Bronchial epithelial cell (primary cell): ENCODE measurements at places on chromosomes 13 and 19. TPM values are rescaled to one million over a fixed set of nuclear protein-coding genes. Genes with fewer than 3 reads are reported as not detected.

Gene GPR18
- total RNA-seq: not detected in 2 replicates

Gene SGTA
- 19.7 and 26.5 TPM in 2 replicates for total RNA-seq

Gene ZNF577
- 5.5 and 6.8 TPM in 2 replicates for total RNA-seq

Gene PLPPR3
- not detected in 2 replicates for total RNA-seq

Gene IRGC
- total RNA-seq: not detected in 2 replicates

Gene ABCA7
- total RNA-seq: 6.8 and 13.8 TPM in 2 replicates

Gene ANKRD24
- total RNA-seq: 0.26 TPM in 2 replicates

Gene ZNF302
- total RNA-seq: 7.4 and 11.4 TPM in 2 replicates

Gene CRB3
- 49.5 and 90.9 TPM in 2 replicates for total RNA-seq

Gene KCNN4
- total RNA-seq: 0.26 and 9.7 TPM in 2 replicates

Gene CACNG8
- not detected in 2 replicates for total RNA-seq
